ENCODE measurements at places on chromosomes 7 and 10.

GRCh38 chr10:666237-667012 lies 23.0 kb downstream of the DIP2C start:
- no peak for DNase-seq

DNA sequence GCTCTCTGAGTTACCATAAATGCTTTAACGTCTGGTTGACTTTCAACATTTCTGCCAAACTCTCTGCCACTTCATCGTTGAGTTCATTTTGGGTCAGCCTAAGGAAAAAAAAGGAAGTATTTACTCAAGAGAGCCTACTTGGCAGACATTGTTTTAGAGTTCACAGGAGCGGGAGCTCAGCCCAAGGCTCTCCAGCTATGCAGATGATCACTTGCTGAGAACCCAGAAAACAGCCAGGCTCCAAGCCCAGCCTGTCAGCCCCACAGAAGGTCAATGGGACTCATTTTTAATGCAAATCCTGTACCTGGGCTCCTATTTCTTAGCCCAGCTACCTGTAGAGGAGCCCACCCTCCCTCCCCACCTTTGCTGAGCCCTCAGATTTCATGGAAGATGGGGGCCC lies 45.5 kb downstream of the NOD1 start:
- no peak for DNase-seq

GRCh38 chr7:50393547-50394252 lies 56.5 kb downstream of the FIGNL1 start:
- no peak for DNase-seq

- DNase-seq = no peak
Observed at GRCh38 chr7:117844678-117845077, 28.6 kb downstream of the CTTNBP2 start.

- DNase-seq = no peak
Observed at GRCh38 chr10:128854963-128855362, 612.1 kb upstream of the MGMT start.

DNA sequence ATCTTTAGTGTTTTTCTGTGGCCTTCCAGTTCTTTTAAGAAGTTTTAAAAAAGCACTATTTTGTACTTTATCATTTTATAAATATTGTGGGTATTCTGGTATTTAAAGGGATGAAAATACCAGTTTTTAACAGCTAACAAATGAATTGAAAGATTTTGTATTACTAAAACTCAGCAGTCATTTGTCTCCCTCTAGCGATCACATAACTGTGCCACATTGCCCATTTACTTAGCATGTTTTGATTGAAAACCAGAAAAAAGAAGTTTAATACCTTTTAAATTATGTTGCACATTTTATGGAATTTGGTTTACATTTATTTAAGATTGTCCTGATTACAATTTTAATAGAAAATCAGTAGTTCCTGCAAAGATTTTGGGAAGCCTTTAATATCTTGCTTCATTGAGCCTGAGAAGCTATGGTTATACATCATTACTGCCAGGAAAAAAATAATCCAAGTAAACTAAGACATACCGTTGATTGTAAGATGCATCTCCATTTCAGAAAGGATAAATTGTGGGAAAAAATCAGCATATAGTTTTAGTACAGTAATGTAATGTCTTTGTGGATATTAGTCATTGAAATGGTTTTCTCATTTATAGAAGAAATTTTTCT lies 34.9 kb downstream of the TAX1BP1 start:
- no peak for DNase-seq

DNA sequence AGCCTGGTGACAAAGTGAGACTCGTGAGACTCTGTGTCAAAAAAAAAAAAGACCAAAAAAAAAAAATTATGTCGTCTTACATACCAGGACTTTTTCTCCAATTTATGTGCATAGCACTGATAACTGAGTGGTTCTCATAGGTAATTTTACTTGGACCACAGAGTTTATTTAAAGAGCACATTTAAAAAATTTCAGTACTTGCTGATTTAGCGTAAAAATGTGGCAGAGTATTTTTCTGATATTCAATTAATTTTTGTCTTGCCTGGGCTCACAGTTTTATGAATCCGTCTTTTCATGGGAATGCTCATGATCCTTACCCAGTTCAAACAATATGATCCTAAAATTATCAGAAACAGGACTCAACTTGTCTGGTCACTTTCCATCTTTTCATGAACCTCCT lies 151.0 kb upstream of the ZNF92 start:
- DNase-seq = no peak
